MCF 10A (cell line): ENCODE measurements at places on chromosomes 16 and 17. TPM values are rescaled to one million over a fixed set of nuclear protein-coding genes. Genes with fewer than 3 reads are reported as not detected.

- DNase-seq, result no peak
These were observed 86.4 kb downstream of the NOG start for GRCh38 chr17:56679777-56680422.

Gene SGCA
- total RNA-seq, result not detected in 2 replicates

Gene KRTAP2-3
- not detected in 2 replicates for total RNA-seq

Gene TERB1
- 0.26 and 0.69 TPM in 2 replicates for total RNA-seq

DNA sequence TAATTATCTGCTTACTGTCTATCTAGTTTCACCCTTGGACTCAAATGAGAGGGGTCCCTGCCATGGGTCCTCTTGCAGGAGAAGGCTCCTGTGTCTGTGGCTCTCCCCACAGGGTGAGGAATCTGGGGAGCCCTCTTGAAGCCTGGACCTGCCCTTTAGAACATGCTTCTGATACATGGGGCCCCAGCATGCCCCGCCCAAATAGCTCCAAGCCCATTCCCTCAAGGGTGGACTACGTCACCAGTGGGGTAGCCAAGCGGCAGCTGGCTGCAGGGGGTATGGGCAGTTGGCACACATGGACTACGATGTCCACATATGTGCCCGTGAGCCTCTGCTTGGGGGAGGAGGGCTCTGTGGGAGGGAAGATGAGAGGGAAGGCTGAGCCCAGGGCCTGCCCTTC is 39.3 kb downstream of the ARHGAP27 start:
- DNase-seq, result no peak

DNA sequence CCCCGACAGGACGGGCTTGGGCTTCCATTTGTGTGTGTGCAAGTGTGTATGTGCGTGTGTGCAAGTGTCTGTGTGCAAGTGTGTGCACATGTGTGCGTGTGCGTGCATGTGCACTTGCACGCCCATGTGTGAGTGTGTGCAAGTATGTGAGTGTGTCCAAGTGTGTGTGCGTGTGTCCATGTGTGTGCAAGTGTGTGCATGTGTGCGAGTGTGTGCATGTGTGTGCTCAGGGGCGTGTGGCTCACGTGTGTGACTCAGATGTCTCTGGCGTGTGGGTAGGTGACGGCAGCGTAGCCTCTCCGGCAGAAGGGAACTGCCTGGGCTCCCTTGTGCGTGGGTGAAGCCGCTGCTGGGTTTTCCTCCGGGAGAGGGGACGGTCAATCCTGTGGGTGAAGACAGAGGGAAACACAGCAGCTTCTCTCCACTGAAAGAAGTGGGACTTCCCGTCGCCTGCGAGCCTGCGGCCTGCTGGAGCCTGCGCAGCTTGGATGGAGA is 23.1 kb upstream of the ITGAX start:
- no peak for DNase-seq

Gene TMC5
- 0.10 and 0.16 TPM in 2 replicates for total RNA-seq

Gene TBC1D3B
- total RNA-seq, result 12.5 and 14.9 TPM in 2 replicates

DNA sequence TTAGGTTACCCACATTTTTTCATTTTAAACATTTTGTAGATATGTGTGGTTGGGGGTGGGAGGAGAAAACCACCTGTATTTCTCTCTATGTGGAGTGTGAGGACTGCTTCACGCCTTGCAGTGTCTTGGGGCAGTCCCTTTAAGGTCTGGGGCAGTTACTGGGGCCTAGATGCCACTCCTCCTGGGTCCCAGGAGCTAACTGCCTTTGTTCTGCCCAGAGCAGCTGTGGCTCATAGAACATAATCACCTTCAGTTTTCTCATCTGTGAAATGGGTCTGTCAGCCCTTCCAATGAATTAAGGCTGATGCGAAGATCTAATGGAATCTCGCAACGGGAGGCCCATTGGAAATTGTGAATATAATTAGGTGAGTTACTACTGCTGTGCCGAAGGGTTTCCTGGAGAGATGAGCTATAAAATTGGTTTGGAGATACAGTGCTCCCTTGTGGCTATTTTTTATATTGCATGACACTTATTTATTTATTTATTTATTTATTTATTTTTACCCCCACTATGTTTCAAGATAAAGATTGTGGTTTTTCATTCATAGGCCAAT is 22.9 kb downstream of the DHRS7C start:
- DNase-seq, result peak; percentile 57

Gene CA10
- not detected in 2 replicates for total RNA-seq

Gene CD300H
- not detected in 2 replicates for total RNA-seq

Gene ADAD2
- not detected in 2 replicates for total RNA-seq

Gene CBFA2T3
- not detected in 2 replicates for total RNA-seq

GRCh38 chr17:4678448-4679026 is 25.4 kb downstream of the PELP1 start:
- DNase-seq, result peak; percentile 64

DNA sequence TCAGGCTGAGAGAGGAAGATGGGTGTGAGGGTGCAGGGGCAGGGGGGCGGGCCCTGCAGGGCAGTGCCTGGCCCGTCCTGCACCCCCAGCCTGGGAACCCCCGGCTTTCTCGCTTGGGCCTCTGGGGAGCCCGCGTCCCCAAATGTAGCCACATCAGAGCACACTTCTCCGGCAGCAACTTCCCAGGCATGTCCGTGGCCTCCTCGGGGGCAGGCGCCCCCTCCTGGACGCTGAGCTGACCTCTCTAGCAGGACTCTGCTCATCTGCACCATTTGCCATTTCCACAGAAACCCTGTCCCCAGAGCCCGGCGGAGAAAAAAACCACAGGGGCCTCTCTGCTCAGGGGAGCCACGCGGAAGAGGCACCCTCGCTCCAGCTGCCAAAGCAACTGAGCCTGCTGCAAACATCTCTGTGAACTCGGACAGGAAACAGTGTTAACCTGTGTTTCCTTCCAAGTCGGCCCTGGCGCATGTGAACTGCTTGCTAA is 63.4 kb downstream of the KLHDC4 start:
- DNase-seq, result no peak

Gene C17orf113
- 0.72 and 0.81 TPM in 2 replicates for total RNA-seq

Gene C16orf89
- not detected in 2 replicates for total RNA-seq

GRCh38 chr17:49339354-49339753 is 22.7 kb downstream of the ZNF652 start:
- DNase-seq, result no peak

GRCh38 chr17:6166492-6167179 is 96.5 kb downstream of the WSCD1 start:
- no peak for DNase-seq

GRCh38 chr16:8293413-8293812 is 296.9 kb downstream of the TMEM114 start:
- no peak for DNase-seq

GRCh38 chr17:79715943-79716797 is 14.6 kb upstream of the ENPP7 start:
- no peak for DNase-seq

Gene EXOC3L1
- total RNA-seq, result not detected in 2 replicates

Gene TENT4B
- 11.5 and 12.1 TPM in 2 replicates for total RNA-seq

Gene PLK1
- 50.7 and 74.8 TPM in 2 replicates for total RNA-seq

DNA sequence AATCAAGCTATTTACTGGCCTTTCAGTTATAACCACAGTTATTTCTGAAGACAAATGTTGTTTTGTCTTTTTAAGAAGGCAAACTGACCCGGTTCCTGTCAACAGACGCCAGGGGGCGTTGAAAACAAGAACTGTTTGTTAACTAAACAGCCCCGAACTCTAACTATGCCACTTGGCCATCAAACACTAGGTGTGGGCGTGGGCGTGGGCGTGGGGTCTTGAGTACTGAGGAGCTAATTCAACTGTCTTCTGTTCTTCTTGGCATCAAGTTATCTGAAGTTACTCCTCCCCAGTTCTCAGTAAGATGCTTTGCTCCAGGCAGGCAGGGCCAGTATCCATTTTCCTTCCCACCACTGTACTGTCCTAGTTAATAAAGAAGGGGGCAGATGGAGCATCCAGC is 63.3 kb upstream of the MTMR4 start:
- peak; percentile 70 for DNase-seq

DNA sequence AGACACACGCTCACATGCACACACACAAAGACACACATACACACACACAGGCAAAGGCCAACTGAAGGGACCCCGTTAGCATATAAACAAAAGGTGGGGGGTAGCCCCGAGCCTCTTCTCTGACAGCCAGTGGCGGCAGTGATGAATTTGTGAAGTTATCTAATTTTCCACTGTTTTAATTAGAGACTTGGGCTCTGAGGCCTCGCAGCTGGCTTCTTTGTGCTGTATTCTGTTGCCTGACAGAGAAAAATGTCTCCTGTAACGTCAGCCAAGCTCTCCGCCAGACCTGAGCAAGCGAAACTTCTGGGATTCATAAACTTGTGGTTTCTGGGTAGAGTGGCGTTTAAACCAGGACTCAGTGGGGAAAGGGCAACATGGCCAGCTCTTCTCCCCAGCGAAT is 113.9 kb upstream of the FOXF1 start:
- no peak for DNase-seq

DNA sequence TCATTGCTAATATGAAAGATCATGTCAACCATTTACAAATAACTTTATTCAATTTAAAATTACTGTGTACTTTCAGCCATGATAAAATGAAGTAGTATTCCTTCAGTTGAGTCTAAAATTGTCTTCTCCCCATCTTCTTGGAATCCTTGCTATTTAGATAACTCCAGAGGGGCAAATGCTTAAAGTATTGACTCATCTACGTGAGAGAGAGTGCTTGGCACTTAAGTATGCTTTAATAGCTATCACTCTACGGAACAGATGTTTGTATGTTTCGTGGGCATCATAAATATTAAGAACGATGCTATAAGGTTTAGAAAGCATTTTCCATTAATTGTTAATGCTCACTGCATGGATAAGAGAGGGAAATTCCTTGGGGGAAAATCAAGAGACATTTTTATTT is 69.3 kb upstream of the MED13 start:
- DNase-seq, result no peak

GRCh38 chr16:12688951-12689850 is 114.5 kb downstream of the CPPED1 start:
- DNase-seq, result no peak

DNA sequence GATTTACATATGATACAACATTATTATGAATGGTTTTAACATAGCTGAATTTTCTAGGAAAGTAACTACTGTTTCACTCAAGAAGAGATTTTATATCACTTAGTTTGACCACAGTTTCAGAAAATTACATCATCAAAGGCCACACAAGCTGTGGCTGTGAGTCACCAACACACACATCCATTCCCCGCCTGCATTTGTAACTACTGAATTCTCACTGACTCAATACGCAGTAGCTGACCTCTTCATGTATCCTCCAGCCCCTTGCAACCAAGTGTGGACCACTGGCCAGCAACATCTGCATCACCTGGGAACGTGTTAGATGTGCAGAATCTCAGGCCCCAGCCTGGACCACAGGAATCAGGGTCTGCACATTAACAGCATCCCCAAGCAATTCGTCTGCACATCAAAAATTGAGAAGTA is 197.6 kb downstream of the XYLT1 start:
- peak; percentile 20 for DNase-seq

Gene CDH3
- 74.4 and 107 TPM in 2 replicates for total RNA-seq

GRCh38 chr16:20241321-20241720 is 86.0 kb downstream of the GP2 start:
- DNase-seq, result no peak

- no peak for DNase-seq
These were observed 32.5 kb downstream of the ASIC2 start for GRCh38 chr17:33260638-33261037.

GRCh38 chr16:67445441-67445912 is 14.6 kb downstream of the HSD11B2 start:
- no peak for DNase-seq

GRCh38 chr17:59378675-59379074 is 47.2 kb downstream of the YPEL2 start:
- DNase-seq, result peak; percentile 12

- no peak for DNase-seq
These were observed 6.6 kb downstream of the CDK3 start for GRCh38 chr17:76007131-76007849.

DNA sequence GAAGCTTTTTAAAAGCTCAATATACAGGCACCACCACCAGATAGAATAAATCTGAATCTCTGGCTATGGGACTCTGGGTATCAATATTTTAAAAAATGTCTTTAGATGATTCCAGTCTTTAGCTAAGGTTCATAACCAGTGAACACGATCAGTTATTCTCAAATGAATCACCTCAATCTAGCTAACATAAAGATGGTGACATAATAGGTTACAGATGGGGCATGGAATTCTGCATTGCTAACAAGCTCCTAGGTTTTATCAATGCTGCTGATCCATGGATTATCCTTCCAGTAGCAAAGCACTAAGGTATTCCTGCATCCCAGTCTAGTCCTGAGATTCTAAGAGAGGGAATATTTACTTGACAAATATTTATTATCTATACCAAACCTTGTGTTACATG is 415.5 kb upstream of the CDH11 start:
- no peak for DNase-seq

- no peak for DNase-seq
These were observed 20.8 kb downstream of the WDR45B start for GRCh38 chr17:82627405-82627804.
